ENCODE measurements at places on chromosomes 1 and 21.

DNA sequence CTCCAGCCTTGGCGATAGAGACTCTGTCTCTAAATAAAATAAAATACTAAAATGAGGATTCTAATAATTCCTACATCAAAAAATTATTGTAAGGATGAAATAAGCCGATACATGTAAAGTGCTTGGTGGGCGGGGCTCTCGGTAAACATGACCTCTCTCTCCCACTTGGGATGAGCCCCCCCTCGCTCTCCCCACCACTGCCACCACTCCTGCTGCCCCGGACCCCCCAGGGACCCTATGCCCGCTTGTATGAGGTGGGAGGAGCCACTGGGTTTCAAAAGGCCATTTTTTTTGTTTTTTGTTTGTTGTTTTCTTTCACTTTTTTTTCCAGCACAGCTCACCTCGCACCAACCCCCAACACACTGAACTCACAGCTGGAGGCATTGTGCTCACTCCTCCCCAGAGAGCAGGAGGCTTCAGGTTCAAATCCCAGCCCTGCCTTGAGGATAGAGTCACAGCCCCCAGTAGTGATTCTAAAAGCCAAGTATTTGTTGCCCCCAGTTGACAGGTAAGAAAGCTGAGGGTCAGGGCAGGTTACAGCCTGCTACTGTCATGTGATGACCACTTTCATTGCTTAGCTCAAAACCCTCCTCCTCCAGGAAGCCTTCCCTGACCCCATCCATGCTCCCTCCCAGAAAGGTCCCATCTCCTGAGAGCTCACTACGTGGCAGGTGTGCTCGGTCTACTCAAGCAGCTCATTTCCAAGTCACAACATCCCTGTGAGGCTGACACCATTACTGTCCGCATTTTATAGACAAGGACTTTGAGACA is 4.2 kb downstream of the SDC3 start:
- DNase-seq: no peak

- no peak for DNase-seq
Observed at GRCh38 chr1:169707912-169708604, 3.4 kb downstream of the SELL start.

DNA sequence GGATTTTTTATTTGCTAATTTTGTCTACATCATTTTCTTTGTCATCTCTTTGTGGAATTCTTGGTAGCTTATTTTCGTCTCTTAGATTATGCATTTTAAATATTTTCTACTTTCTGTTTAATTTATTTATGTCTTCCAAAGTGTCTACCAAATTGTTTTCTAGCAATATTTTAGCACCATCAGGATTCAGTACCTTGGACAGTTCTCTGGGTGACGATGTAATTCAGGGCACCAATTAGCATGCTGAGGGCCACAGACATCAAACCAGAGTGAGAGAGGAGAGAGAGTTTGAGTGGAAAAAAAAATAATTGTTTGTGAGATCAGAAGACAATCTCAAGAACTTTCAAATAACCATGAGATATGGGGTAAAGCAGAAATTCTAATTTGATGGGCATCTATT is 169.8 kb upstream of the CXADR start:
- no peak for DNase-seq

- no peak for DNase-seq
Observed at GRCh38 chr1:199867601-199868000, 159.9 kb upstream of the NR5A2 start.

DNA sequence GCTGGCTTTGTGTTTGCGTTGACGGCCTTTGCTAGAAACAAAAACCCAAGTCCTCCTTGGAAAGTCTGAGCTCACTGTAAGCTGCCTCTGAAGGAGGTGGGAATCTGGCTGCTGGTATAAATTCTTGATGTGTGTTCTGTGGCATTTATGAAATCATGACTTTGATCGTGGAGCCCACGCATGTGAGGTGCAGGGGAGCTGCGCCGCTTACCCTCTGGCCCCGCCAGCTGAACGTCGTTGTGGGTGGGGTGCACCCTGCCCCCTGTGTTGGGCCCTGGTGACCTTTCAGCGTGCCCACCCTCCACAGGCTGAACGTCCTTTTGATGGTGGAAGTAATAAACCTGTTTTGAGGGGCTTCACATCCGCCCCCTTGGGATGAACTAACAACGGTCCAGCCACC is 21.2 kb upstream of the DIP2A start:
- DNase-seq: no peak

- no peak for DNase-seq
Observed at GRCh38 chr21:46037331-46038325, 56.1 kb downstream of the COL6A1 start.

- DNase-seq: no peak
Observed at GRCh38 chr1:116416854-116417513, 43.9 kb downstream of the ATP1A1 start.

DNA sequence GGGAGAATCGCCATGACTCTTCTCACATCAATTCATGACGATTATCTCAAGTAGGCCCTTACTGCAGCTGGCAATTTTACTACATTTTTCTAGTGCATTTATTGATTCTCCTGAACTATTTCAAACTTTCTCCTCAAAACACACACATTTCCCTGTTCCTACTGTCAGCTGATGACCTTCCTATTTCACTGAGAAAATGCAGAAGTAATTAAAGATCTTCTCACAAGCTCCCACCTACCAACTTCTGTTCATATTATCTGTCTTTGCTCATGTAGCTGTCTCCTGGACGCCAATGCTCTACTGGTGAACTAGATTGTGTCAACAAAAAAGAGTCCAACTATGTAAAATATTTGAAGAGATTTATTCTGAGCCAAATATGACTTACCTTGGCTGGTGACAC is 36.4 kb upstream of the FASLG start:
- no peak for DNase-seq

- DNase-seq: no peak
Observed at GRCh38 chr1:81847063-81847462, 46.3 kb downstream of the ADGRL2 start.

DNA sequence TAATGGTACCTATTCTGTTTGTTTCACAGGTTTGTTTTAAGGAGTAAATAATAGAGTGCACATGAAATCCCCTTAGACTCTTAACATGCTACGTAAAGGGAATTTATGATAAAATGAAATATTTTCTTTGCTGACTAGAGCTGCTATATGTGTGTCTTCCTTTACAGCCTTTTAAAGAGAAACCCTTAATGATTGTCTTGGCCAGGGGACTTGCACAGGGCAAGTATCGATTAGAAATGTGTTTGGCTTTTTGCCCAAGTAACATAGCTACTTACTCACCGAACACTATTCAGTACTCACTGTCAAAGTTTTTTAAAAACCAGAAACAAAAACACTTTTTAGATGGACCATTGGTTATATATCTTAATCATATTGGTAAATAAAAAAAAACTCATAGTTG is 71.3 kb upstream of the KIAA1614 start:
- DNase-seq: no peak

DNA sequence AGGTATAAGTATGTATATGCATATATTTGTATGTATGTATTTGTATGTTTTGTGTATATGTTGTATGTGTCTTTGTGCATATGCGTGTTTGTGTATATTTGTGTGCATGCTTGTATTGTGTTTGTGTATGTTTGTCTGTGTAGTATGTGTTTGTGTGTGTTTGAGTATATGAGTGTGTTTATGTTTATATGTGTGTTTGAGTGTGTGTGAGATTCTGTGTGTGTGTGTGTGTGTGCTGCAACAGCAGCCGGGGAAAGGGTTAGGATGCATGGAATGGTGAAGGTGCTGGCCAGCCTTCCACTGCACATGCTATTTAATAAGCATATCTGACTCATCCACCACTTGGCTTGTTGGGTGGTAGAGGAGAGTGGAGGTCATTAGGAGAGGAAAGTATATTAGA is 46.6 kb upstream of the RAB4A start:
- DNase-seq: no peak

GRCh38 chr1:180590889-180591288 is 32.1 kb downstream of the OVAAL start:
- DNase-seq: no peak

DNA sequence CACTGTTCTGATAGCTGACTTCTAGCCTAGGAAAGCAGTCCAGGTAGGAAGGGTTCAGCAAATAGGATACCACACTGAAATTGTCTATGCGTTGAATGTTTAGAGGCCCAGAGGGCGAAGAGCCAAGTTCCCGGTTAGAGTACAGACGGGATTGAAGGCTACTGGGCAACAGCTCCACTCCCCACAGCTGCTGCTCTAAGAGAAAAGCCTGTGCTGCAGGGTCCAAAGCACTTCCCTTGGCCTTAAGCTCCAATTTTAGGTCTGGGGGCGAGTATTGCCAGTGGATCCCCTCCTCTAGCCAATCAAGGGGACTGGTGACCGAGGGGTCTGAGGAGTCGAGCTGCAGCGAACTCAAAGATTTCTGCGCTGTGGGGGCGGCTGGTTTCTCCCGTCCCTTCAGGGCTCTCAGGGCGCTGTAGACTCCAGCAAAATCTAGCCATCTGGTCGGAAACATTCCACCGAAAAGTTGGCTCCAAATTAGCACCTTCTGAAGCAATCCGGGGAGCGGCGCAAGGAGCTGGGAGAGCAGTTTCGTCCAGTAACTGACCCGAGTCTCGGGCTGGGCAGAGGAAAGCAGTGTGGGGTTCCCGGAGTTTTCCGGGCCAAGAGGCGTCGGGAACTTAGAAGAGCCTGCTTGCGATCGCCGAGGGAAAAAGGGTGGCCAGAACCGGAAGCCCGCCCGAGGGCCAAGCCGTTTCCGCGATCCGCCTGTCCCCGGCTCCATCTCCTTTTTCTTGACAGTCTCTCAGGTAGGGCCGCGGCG is 748 bp downstream of the PPP1R15B start:
- DNase-seq: peak; percentile 37

GRCh38 chr21:16811011-16811410 is 701.8 kb upstream of the CXADR start:
- DNase-seq: no peak

- DNase-seq: peak; percentile 89
Observed at GRCh38 chr1:22745669-22746585, 35.3 kb downstream of the EPHB2 start.

DNA sequence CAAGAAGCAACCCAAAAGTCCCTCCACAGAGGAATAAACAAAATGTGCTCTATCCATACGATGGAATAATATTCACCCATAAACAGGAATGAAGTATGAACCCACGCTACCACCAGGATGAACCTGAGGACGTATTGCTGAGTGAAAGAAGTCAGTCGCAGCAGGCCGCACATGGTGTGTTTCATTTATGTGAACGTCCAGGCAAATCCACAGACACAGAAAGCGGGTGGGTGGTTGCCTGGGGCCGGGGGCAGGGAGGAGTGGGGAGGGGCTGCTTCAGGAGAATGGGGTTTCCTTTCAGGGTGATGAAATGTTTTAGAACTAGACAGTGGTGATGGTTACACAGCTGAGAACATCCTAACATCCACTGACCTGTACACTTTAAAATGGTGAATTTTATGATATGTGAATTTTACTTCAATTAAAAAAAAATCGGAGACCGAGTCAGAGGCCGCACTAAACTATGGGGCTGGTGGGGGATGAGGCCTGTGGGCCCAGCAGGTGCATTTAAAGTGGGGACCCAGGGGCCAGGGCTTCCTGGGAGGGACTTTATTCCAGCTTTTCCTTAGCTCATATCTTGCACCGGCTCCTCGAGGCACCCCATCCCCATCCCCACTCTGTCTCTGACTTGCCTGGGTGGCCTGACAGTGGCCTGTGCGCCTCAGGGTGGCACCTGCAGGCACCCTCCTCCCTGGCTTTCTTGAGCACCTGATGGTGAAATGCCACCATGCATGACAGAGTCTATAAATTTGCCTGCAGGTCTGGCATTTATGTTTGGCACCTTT is 392.6 kb upstream of the VAMP3 start:
- DNase-seq: no peak

DNA sequence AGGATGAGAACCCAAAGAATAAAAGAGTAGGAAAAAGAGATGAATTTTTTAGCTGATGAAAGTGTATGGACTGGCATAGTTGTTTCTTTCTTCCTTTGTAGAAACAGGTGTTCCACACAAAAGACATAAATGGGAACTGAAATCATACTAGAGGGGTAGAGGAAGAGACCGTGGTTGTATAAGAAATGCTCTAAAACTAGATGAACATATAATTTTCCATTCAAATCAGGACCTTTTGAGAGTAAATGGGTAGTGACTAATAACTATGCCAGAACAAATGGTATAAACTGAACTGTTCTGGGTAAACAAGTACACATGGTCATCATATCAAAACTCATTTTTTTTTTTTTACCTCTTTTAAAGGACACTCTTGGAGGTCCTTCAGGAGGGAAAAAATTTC is 344.2 kb downstream of the VAV3 start:
- no peak for DNase-seq

DNA sequence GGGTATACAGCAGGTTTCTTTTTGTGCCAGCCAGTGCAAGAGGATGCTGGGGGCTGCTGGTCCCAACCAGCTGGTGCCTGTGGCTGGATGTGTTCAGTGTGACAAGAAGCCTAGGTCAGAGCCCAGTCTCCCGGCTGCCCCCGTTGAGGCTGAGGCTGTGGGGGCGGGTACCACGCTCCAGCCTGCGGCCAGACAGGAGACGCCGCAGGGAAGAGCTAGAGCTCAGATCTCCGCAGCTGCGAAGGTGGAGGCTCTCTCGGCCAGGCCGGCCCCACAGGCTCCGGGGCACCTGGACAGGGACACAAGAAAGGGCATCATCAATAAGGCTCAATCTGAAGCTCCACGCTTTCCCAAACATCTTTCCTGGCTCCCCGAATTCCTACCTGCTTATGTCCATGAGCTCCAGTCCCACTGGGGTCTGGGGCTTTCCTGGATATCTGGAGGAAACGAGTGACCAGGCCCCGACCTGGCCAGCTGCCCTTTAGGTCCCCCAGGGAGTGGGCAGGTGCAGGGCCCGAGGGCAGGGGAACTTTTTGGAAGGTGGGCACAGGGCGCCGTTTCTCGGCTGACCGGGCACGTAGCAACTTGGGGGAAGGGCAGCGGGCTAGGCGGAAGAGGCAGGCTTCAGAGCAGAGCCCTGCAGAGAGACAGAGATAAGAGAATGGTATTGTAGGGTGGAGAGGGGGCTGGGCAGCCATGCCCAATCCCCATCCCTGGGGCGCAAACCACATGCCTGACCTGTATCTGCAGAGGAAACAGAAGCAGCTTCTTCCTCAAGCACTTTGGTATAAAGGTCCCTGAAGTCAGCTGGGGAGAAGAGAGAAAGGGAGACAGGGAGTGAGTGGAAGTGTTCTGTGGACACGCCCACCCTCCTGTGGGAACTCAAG is 7.4 kb downstream of the ENTREP3 start:
- no peak for DNase-seq

- no peak for DNase-seq
Observed at GRCh38 chr21:21279193-21279901, 281.1 kb downstream of the NCAM2 start.

All from SW 1271 (cell line).